Activated CD4-positive, alpha-beta T cell treated with anti-CD3 and anti-CD28 coated beads, Interleukin-2, amount 50 U/mL, for 16 hours (primary cell): ENCODE measurements at places on chromosomes 5 and 9.

- DNase-seq = no peak
Measured at GRCh38 chr9:22682536-22682935, 235.9 kb downstream of the DMRTA1 start.

DNA sequence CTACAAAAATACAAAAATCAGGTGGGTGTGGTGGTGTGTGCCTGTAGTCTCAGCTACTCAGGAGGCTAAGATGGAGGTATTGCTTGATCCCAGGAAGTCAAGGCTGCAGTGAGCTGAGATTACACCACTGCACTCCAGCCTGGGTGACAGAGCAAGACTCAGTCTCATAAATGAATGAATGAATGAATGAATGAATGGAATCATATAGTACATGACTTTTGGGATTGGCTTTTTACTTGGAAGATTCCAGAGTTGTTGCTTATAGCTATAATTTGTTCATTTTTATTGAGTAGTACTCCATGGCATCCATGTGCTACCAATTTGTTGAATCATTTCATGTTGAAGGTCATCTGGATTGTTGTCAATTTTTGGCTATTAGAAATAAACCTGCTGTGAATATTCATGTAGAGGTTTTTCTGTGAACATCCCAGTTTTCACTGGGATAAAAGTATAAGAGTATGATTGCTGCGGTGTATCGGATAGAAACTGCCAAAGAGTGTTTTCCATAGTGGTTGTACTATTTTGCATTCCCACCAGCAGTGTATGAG lies 19.9 kb downstream of the ERBIN start:
- DNase-seq = no peak

DNA sequence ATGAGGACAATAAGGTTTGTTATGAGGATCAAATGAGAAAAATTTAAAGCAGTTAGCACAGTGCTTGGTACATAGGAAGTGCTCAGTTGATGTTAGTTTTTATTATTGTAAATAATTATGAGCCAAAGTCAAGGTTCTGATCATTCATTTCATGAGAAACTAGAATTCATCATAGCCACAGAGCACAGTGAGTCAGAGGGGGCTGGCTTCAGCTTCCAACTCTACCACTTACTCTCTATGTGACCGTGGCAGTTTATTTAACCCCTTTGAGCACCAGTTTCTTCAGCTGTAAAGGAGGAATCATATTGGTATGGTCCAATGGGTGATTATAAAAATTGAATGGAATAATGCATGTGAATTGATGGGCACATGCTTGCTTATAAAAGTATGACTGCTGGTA lies 39.4 kb downstream of the KLHL3 start:
- peak; percentile 53 for DNase-seq

GRCh38 chr9:110025551-110026170 lies 182.3 kb downstream of the C9orf152 start:
- no peak for DNase-seq

DNA sequence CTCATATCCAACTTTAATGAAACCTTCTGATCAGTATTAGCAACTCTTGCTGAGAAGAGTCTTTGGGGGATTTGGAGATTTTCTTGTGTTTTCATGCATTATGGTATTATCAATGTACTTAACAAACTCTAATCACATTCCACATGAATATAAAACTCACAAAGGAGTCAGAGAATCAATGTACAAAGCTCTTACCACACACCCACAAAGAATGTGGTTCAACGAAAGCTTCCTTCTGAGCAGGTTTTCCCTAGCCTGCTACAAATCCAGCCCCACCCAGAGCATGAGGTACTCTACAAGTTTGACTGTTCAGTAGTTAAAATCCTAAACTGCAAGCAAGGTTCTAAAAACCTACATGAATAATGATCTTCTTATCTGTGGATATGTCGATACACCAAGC lies 210.1 kb downstream of the TARS1 start:
- no peak for DNase-seq

GRCh38 chr5:113807427-113807991 lies 294.0 kb downstream of the YTHDC2 start:
- no peak for DNase-seq

DNA sequence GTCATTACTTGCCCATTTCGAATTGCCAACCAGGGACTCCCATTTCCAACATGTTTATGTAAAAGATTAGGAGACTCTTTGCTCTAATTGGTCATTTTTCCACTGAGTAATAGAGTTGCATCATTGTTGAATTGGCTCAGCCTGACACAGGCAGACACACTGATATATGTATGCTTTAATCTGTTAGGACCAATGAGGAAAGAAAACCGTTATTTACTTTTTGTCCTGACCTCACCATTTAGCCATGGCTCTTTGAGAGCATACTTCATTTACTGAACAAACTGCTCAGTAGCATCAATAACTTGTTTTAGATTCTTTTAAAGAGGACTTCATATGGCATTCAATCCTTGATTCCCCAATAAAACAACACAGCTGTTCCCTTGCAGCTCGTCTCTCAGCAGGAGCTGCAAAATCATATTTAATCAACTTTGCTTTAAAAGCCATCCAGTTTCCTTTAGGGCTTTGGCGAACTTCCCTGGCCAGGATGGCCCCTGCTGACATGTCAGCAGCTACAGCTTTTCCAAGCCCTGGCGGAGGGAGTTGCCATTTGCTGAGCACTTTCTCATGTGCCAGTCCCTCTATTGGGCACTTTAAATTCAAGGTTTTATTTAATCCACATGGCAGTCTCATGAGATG lies 251.5 kb upstream of the TNC start:
- no peak for DNase-seq

DNA sequence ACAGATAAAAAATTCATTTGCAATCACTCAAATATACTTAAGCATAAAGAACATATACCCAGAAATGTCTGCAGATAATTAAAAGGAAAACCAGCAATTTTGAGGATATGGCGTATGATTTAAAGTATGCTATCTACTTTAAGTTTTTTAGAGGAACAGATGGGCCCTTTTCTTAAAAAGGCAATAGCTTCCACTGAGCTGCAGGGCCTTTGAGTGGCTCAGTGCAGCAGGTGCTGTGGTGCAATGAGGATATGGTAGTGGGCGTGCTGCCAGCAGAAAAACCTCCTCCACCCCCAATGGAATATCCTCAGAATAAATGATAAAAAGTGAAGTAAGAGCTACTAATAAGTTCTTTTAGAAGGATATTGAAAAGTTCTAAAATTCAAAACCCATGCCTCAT lies 814.5 kb downstream of the MTRR start:
- DNase-seq = no peak

DNA sequence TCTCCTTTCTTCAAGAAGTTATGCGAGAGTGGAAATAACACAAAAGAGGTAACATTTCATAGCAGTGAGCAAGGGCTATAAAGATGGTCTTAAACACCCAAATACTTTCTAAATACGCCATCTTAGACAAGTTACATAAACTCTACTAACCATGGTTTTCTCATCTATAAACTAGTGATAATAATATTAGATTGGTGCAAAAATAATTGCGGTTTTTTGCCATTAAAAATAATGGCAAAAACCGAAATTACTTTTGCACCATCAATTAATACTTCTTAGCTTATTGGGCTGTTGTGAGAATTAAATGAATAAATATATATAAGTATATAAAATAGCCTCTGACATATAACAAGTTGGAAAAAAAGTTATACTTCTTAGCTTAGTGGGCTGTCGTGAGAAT lies 23.7 kb downstream of the GABRA6 start:
- no peak for DNase-seq

- no peak for DNase-seq
Measured at GRCh38 chr5:159324102-159324755, 6.1 kb downstream of the IL12B start.

DNA sequence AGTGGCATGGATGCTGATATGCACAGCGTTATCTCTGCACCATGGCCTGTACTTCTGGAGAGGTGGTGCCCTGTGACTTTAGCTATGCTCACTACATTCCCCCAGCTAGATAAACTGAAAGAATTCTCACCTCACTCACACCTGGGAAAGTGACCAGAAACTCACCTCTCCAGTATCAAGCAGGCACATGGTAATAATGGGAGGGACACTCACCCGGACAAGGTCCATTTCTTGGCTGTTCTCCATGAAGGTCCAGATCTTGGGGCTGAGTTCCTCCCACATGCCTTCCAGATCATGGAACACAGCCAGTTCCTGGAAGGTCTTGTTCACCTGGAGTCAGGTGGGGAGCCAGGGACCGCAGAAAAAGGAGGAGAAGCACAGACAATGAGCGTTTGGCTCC lies 72.8 kb downstream of the NIPSNAP3B start:
- DNase-seq = no peak

GRCh38 chr5:62299101-62299500 lies 6.9 kb upstream of the KIF2A start:
- no peak for DNase-seq

DNA sequence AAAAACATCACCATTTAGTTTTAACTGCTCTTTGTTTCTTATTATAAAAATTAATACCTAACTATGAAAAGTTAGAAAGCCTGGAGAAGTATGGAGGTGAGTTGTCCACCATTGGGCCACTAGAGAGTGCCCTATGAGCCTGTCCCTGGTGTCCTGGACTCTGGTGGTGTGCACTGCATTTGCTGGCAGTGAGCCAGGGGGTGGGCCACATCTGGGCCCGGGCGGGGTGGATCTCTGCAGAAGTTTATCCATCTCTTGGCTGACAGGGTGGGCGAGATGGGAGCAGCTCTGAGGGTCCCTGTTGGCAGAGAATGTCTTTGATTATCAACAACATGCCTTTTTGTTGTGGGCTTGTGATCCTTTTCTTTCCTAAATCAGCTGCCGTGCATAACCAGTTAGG lies 8.2 kb downstream of the TENT4A start:
- no peak for DNase-seq

GRCh38 chr9:127333221-127334064 lies 63.5 kb upstream of the SLC2A8 start:
- DNase-seq = no peak

GRCh38 chr9:120921661-120922181 lies 4.9 kb downstream of the TRAF1 start:
- no peak for DNase-seq

DNA sequence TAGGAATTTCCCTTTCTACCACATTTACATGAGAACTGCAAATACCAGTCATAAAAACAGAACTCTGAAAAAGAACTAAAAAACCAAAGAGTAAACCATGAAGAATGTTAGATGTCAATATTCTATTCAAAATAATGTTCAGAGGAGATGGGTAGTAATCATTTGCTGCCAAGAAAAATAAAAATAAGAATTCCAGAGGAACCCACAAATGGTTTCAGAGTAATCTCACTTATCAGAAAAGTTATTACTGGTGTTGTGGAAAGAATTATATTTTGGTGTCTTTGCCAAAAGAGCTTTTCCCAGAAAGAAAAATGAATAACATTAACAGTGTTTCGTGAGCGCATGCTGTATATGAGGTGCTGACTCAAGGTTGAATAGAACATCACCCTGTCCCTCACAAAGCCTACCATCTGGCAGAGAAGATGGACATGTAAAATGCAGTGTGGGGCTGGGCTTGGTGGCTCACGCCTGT lies 35.6 kb downstream of the GPR21 start:
- no peak for DNase-seq

- no peak for DNase-seq
Measured at GRCh38 chr9:112009656-112010055, 113.0 kb downstream of the UGCG start.
